ENCODE measurements at places on chromosomes 1 and 21. TPM values are rescaled to one million over a fixed set of nuclear protein-coding genes. Genes with fewer than 3 reads are reported as not detected.
A peak's percentile ranks its signal among the peaks of the same experiment; 100 is the strongest.

The RIT1 gene
- total RNA-seq, result 30.7 TPM

The GORAB gene
- total RNA-seq, result 5.9 TPM

The LRIG2 gene
- 12.3 TPM for total RNA-seq

The NBL1 gene
- total RNA-seq, result 203 TPM

The ASCL5 gene
- not detected for total RNA-seq

- no peak for ATAC-seq
Measured at GRCh38 chr1:5990913-5991312, 1.3 kb downstream of the NPHP4 start.

DNA sequence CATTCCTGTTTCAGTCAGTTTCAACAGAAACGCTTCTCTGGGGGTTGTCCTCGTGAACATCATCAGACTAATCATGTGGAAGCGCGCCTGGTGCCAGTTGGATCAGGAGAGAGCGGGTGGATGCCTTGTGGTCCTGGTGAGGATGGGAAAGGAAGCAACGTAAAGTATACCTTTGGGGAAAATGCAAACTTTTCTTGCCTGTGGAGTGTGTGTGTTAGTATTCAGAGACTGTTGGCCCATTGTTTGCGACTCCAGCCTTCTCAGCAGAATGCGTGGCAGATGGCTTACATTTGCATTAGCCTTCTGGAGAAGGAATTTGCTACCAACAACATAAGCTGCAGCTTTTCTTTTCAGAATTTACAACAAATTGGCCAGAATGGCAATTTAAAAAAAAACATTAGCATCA lies 173.9 kb downstream of the RWDD3 start:
- no peak for ATAC-seq

- ATAC-seq, result no peak
Measured at GRCh38 chr1:61160526-61160925, 78.2 kb downstream of the NFIA start.

DNA sequence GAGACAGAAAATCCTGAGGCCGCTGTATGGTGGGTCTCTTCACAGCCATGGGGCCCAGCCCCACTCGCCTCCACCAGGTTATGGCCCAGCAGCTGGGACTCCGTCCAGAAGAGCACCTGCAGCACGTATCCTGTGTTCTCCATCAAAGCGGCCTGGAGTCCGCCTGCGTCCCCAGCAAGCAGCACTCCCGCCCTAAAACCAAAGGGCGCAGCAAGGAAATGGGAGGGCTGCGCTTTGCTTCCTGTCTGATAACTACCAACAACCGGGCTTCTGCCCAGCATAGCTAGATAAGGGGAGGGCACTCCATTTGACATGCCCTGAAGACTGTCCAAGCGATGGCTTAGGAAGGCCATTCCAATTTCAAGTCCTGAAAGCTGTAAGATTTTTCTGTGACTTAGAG lies 119.9 kb downstream of the KCNJ15 start:
- peak; percentile 37 for ATAC-seq

DNA sequence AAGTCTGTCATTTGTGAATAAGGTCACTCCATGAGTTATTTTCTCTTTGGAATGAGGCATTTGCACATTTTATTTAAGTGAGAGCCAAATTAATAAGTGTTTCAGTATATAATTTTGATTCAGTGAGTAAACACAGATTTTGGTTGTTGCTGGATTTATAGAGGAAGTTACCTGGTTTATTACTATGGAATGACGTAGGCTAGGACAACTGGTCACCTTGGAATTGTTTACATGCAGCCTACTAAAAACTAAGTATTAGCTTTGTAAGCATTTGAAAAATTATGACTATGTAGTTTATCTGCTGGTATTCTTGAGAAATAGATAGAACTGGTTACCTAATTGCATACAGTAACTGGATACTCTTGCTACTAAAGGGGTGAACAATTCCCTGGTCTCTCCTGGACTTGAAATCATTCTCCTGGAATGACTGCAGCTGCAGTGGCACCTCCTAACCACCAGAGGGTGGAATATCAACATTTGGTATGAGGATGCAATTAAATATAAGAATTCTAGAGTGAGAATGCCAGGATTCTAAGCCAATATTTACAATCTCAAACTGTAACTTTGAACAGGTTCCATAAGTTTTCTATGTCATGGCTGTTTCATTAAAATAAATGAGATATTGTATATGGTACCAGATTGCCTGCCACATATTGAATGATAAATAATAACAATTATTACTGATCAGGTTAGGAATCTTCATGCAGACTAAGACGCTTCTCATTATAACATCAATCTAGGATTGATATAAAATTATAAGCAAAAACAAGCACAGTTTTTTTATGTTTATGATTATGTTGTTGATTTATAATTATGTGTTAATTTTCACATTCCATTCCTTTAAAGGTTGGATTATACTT lies 3.5 kb upstream of the KRTAP27-1 start:
- no peak for ATAC-seq

DNA sequence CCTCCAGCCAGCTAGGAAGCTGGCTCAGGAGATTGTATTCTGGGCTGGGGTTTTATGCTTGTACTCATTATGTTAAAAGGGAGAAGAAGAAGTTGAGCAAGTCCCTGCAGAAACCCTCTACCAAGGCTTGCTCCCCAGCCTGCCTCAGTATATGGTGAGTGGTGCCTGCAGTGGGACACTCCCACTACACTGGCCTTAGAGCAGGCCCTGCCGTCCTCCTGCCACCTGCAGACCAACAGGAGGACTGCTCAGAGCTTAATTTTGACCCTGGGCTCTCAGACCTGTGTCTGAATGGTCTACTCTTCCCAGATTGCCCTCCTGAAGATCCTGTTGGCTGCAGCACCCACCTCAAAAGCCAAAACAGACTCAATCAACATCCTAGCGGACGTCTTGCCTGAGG lies 13.0 kb downstream of the STRIP1 start:
- ATAC-seq, result no peak

GRCh38 chr1:3597599-3597964 lies 13.7 kb downstream of the MEGF6 start:
- ATAC-seq, result no peak

DNA sequence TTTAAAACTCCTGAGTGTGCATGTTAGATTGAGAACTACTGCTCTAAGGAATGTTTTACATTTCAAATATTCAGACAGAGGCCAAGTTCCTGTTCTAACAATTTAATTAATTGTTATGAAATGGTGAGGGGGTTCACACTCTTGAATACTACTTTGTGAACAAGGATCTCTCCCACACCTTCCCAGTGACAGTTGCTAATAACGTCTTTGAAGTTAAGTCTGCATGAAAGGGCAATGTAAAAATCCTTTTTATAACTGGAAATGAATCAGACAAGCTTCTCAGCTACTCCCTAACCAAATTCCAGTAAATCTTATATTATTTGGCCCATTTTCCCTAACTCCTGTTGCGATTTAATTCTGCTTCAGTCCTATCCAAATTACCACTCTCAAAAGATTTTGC lies 828.5 kb upstream of the ADAMTS5 start:
- no peak for ATAC-seq

GRCh38 chr1:91606546-91607078 lies 106.0 kb downstream of the CDC7 start:
- no peak for ATAC-seq

DNA sequence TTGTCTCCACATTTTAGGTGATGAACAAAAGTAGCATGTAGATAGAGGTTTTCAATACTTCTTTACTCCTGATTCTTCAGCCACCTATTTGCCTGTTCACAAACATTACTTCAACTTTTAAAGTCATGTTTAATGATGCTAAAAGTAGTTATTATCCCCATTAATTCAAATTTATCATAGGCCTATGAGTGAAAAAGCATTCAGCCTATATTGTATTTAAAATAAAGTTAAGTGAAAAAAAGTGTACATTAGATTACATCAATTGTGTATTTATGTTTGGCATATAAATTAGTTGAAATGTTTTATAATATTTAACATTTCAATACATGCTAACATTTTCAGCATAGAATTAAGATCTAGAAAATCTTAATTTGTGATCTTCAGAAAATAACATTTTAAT lies 10.5 kb downstream of the CDKN2C start:
- ATAC-seq, result no peak

DNA sequence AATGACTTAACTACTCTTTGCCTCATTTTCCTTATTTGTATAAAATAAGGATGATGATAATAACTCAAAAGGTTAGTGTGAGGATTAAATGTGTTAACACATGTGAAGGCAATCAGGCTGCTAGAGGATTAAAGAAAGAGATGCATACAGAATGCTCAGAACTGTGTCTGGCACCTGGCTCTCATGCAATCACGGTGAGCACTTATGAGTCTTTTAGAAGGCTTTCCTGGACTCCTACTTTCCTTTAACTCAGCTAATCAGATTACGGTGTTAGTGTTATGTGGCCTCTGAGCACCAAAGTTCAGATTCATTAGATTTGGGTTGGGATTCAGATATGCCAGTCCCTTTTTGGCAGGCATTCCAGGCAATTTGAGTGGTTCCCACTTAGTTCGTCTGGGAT lies 311.6 kb upstream of the USP24 start:
- ATAC-seq, result no peak

DNA sequence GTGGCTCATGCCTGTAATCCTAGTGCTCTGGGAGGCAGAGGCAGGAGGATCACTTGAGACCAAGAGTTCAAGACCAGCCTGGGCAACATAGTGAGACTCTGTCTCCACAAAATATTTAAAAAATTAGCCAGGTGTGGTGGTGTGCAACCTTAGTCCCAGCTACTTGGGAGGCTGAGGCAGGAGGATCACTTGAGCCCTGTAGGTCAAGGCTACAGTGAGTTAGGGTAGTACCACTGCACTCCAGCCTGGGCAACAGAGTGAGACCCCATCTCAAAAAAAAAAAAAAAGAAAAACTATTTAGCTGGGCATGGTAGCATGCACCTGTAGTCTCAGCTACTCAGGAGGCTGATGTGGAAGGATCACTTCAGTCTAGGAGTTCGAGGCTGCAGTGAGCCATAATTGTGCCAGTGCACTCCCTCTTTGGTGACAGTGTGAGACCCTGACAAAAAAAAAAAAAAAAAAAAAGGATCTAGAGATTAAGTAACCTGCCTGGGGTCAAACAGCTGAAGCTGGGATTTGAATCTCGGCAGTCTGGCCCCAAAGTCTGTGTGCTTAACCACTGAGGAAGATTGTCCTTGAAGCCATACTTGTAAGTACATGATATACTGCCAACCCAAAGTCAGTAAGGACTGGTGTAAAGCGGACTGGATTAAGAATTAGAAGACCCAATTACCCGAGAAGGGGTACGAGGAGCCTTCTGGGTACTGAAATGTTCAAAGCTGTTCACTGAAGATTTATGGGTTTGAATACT lies 31.8 kb downstream of the LRRN2 start:
- no peak for ATAC-seq

- ATAC-seq, result no peak
Measured at GRCh38 chr1:11494771-11495170, 15.8 kb downstream of the DISP3 start.

DNA sequence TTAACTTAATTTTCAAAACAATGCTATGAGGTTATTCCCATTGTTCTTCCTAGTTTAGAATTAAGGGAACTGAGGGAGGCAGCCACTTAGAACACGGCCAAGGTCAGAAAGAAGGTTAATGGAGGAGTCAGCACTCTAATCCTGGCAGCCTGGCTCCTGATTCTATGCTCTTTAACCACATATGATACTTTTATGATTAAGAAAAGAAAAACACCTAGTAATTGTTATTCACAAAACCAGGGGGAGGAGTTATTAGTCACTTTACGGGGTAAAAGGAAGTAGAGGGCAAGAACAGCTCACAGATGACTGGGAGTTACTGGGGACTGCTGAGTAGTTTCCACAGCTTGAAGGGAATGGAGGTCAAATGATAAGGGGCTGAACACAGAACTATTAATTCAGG lies 38.6 kb downstream of the GADD45A start:
- peak; percentile 37 for ATAC-seq

Measured in gastroesophageal sphincter (tissue), 4 donors.